GM13977 (cell line): ENCODE measurements at places on chromosomes 3 and 15.

DNA sequence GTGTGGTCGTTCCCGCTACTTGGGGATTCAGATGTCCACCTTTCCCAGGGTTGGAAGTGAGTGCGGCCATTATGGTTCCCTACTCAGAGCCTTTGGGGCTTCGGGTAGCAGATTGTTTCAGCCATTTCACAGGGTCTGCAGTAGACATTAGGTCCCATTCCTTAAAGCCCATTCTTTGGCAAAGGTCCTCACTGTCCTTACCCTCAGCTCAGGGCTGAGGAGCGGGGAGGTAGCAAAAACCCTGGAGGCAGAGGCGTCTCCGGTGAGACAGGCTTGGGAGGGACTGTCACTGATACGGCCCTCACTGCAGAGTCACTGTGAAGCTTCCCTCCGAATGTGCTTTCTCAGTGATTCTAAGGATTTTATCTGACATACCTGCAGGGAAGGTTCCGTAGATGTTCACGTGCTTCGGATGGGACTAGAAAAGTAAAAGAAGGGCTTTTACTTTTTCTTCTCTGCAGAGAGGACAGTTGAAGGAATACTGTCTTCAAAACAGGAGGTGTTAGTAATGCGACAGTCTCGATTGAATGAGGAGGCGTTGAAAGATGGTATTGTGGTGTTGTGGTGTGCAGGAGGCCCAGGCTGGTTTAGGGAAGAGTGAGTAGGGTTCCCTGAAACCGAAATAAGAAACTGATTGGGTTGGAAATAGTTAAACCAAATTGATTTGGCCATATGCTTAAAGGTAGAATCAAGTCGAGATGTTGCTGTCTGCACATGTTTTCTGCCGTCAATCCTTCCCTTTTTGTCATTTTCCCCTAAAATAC, 630 bp downstream of the ATP6V1A start:
- peak; percentile 26 for DNase-seq

DNA sequence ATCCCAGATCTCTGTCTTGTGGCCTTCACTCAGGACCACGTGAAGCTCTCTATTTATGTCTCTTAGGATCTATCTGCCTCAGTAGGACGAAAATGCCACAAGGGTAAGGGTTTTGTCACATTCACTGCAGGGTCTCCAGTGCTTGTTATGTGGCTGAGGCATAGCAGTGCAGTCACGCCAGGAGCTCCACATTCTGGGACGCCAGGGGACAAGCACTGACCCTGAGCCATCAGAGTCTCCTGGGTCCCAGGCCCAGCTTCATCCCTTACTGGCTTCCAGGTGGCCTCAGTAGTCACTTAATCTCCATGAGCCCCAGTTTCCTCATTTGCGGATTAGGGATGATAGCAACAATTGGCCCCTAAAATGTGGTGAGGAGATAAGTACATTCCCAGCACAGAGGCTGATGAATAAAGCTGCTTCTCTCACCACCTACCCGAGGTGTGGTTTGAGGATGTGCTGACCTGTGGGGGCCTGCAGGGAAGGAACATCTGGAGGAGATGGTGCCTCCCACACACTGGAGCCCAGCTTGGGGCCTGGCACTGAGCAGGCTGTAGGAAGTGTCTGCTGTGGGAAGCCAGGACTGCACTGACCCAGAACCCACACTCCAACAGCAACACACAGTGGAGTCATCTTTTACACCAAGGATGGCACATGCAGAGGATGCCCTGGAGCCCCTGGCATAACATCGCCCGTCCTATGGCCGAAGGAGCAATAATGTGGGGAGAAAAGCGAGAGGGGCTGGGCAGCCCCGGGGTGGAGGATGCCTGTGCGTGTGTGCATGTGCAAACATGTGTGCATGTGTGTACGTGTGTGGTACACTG, 93.2 kb upstream of the IQSEC1 start:
- DNase-seq = no peak

GRCh38 chr3:141553055-141553454, 66.2 kb downstream of the RASA2 start:
- DNase-seq = no peak

DNA sequence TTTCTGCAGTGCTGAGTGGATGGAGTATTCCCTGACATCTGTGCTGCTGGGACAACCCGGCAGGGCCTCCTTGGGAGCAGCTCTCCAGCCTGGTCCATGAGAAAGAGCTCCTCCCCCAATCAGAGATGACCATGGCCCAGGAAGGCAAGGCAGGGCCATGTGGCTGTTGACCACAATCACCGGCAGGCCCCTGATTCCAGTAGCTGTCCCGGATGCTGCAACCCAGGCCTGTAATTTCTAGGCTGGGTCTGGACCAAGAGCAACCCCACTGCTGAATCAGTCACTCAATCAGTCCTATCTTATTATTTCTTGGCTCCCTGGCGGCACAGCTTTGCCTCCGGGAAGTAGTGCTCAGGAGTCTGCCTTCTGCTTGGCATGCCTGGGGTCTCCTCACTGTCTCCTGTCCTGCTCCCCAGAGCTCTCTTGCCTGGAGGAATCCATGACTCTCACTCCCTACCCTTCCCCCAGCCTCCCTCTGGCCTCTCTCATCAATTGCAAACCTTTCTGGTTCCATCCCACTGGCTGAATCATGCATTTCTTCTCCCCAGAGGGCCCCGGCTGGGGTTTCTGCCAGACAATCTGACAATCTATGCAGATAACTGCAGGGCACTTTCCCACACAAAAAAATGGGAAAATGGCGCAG, 32.6 kb upstream of the ITGA11 start:
- no peak for DNase-seq

DNA sequence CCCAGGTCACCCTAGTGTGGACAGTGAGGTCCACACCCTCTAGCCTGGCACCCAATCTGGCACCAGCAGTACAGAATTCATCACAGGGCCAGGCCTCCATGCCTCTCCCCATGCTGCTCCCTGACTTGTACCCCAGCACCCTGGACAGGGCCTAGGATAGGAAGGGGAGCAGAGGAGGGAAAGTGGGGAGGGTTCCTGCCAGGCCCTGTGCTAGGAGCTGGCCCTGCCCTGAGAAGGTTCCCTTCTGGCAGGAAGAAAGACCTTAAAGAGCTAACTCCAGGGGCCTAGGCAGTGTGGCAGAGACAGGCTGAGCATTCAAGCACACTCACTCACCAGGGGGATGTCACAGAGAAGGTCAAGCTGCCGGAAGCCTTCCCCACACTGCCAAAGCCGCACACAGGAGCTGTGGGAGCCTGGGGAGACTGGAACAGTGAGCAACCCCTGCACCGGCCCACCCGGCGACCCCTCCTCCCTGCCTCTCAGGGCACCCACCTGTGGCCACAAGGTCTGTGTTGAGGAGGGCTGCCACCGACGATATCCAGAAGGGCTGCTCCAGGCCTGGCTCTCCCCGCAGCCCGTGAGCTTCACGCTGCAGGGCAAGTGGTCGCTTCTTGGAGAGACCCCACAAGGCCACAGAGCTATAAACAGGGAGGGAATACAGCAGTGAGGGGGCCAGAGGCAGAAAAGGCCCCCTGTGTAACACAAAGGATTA, 7.4 kb downstream of the RRP9 start:
- DNase-seq = no peak

- no peak for DNase-seq
Measured at GRCh38 chr3:104764496-104764895, 602.2 kb upstream of the ALCAM start.

DNA sequence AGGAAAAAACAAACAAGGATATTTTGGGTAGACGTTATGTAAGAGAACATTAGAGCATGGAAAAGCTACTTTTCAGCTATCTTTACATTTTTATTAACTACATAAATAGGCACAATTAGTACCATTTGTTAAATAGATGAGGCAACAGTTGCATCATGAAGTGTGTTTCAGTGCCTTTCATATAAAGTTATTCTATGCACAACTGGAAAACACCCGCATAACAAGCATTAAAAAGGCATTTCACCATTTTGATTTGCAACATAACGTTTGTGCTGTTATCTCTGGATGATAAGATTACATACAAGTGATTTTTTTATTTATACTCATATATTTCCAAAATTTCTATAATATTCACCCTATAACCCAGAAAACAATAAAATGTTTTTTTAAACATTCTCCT, 69.5 kb downstream of the CBLB start:
- DNase-seq = no peak

DNA sequence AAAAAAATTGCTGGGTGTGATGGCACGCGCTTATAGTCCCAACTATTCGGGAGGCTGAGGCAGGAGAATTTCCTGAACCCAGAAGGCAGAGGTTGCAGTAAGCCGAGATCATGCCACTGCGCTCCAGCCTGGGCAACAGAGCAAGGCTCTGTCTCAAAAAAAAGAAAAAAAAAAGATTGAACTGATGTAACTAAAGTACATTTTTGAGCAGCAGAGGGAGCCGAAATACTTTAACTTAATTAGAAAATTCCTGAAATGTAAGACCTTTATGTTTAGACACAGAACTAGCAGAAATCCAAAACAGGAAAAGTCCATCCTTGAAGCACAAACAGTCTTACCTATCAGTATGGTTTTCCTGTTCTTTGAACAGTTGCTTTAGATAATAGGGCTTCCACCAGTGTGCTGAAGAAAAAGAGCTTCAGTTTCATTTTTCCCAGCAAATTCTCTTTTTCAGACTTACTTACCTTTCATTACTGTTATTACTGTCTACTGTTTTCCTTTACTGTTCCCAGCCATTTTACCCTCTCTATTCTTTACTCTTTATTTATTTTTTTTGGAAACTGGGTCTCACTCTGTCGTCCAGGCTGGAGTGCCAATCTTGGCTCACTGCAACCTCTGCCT, 33.4 kb upstream of the ZNF609 start:
- DNase-seq = no peak

GRCh38 chr15:74124196-74124595, 6.2 kb upstream of the ISLR2 start:
- no peak for DNase-seq

DNA sequence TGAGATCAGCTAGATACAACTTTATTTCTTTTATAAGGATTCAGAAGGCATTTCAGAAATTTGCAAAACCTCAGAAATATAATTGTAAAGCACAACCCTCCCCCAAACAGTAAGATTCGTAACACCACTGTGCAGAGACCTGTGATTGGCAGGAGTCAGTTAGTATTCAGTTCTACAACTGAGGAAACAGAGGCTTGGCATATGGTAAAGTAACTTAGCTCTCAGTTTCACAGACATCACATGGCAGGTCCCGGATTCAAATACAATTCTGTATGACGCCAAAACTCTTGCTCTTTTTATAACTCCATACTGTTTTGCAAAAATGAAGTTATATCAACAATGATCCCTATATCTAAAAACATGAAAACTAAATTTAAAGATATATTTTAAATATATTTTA, 225.6 kb upstream of the LMCD1 start:
- no peak for DNase-seq

DNA sequence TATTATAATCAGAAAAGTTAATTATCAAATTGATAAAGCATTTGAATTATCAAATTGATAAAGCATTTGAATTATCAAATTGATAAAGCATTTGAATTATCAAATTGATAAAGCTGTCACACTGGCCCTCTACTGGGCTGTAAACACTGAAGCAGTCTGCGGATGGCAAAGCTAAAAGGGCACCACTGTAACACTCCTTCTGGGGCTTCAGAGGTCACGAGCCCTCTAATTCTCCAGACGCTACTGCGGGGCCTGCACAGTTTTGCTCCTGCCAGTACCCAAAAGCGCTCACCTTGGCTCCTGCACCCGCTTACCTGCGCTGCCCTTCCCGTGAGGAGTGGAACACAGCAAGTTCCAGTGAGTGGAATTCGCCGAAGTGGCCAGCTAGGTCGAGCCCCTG, 409.0 kb upstream of the KCNMB2 start:
- DNase-seq = no peak

- DNase-seq = no peak
Measured at GRCh38 chr3:15649858-15650257, 48.3 kb downstream of the BTD start.

GRCh38 chr15:92600856-92601255, 54.7 kb downstream of the FAM174B start:
- no peak for DNase-seq

DNA sequence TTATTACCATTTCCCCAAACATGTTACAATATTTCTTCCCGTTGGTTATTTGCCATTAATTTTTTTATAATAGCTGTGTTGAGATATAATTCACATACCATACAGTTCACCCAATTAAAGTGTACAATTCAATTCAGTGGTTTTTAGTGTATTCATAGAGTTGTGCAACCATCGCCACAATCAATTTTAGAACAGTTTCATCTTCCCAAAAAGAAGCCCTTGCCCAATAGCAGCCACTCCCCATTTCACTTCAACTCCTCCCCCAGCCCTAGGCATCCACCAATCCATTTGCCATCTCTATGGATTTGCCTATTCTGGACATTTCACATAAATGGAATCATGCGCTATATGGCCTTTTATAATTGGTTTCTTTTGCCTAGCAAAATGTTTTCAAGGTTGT, 225.1 kb downstream of the EPHB1 start:
- DNase-seq = no peak

DNA sequence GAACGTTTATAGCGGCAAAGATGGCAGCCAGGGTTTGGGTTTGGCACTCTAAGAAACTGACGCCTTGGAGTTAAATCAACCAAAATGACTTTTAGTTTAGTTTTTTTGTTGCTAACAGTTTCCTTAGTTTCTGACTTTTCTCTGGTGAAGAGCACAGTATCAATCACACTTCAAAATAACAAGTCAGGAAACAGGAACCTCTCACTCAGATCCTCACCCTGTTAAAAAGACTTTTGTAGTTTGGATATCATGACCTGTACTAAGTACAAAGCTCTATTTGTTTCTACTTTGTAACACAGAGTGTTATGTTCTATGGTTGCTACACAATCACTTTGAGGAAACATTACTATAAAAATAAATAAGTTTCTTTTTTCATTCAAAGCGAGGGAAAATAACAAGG, 51.1 kb downstream of the ATP10A start:
- DNase-seq = no peak

DNA sequence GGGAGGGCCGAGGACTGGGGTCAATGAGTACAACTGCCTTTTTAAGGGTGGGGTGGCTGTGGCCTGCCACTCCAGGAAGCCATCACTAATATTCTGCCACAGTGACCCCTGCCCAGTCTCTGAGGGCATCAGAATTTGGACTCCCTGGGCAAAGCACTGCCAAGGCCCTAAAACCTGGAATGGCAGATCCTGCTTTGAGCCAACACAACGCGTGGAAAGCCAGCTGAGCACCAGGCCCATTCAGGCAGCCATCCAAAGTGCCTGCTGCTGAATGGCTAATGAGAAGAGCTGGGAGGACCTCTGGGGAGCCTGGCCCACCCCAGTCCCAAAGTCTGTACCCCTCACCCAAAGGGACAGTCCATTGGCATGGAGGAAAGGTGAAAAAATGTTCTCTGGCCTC, 5.0 kb downstream of the TWF2 start:
- no peak for DNase-seq

- DNase-seq = no peak
Measured at GRCh38 chr3:126541628-126542339, 16.9 kb downstream of the C3orf22 start.

- no peak for DNase-seq
Measured at GRCh38 chr3:143210141-143210540, 90.6 kb downstream of the CHST2 start.

GRCh38 chr15:32908135-32908801, 190.5 kb downstream of the GREM1 start:
- peak; percentile 61 for DNase-seq

DNA sequence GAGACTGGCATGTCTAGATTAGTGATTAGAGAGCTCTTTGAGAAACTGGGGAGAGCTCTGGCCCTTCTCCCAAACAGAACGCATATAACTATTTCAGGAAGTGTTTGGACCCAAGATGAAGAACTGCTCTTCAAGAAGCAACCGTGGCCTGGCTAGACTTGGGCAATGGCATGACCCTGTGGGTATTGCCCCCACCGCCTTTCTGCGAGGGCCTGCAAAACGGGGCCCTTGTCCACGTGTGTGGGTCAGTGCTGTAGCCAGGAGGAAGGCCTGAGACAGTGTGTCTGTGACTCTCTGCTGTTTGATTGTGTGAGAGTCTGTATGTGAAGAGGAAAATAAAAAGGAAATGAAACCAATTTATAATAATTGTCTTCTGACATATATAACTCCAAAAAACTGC, 42.5 kb downstream of the EEFSEC start:
- DNase-seq = no peak
